Peyer's patch (tissue), 4 donors: ENCODE measurements at places on chromosomes 16 and 17.

GRCh38 chr16:53756275-53756996 is 52.5 kb downstream of the FTO start:
- H3K4me1 ChIP-seq = peaks cover 4% of the 10 kb centered on the region
- H3K27ac ChIP-seq = no peak overlapping the region
- H3K4me3 ChIP-seq = no peak overlapping the region

DNA sequence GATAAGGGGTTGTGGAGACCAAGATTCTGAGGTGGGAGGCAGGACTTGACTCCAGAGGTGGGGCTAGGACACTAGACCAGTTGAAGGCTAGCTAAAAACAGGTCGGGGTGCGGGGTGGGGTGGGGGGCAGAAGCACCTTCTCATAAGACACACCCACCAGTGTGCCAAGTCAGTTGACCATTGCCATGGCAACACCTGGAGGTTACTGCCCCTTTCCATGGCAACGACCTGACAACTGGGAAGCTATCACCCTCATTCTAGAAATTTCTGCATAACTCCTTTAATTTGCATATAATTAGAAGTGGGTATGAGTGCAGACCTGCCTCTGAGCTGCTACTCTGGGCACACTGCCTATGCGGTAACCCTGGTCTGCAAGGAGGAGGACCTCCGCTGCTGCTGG is 53.9 kb upstream of the ALOX12 start:
- H3K36me3 ChIP-seq = no peaks in the 10 kb centered on the region
- no peak for DNase-seq
- H3K27me3 ChIP-seq = no peaks in the 10 kb centered on the region
- H3K4me3 ChIP-seq = no peak overlapping the region
- no peak overlapping the region for H3K27ac ChIP-seq
- H3K4me1 ChIP-seq = no peaks in the 10 kb centered on the region

DNA sequence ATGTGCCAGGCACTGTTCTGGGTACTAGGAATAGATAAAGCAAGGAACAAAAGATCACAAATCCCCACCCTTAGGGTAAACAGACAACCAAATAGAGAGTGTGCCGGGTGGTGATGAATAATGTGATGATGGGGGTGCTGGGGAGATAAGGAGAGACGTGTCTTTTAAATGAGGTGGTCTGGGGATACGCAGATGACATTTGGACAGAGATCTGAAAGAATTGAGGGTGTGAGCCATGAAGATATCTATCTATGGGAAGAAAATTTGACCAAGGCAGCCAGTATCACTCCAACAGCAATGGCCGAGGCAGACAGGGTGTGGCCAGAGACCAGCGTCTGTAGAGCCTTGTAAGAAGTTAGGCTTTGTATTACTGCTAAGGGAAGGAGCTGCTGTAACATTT is 165.3 kb downstream of the MRTFB start:
- no peak overlapping the region for H3K27ac ChIP-seq
- no peaks in the 10 kb centered on the region for H3K27me3 ChIP-seq
- H3K4me1 ChIP-seq = no peaks in the 10 kb centered on the region
- no peaks in the 10 kb centered on the region for H3K36me3 ChIP-seq
- no peak for DNase-seq

DNA sequence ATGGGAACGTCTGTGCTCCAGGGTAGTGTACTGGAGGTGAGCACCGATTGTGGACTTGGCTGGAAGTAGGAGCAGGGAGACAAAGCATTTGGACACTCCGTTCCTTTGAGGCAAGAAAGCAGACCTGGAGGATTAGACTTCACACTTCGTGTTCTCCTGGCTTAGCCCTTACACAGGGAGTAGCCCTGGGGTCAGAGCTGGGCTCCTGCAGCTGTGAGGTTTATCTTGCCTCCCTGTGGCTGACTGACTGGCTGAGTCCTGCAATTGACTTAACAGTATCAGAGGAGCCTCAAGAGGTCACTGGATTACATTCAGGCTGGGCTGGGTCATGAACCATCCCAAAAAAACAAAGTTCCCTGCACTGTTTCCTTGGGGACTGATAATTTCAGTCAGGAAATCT is 37.1 kb downstream of the MPRIP start:
- no peaks in the 10 kb centered on the region for H3K27me3 ChIP-seq
- H3K4me3 ChIP-seq = no peak overlapping the region
- H3K27ac ChIP-seq = no peak overlapping the region
- peak; percentile 30 for DNase-seq

GRCh38 chr17:65388911-65389310 is 172.5 kb downstream of the AXIN2 start:
- no peak overlapping the region for H3K4me3 ChIP-seq
- no peak overlapping the region for H3K27ac ChIP-seq
- no peaks in the 10 kb centered on the region for H3K27me3 ChIP-seq
- DNase-seq = no peak
- H3K4me1 ChIP-seq = no peaks in the 10 kb centered on the region
